ENCODE measurements at places on chromosomes 2 and 18. TPM values are rescaled to one million over a fixed set of nuclear protein-coding genes. Genes with fewer than 3 reads are reported as not detected.

The CD8B2 gene
- total RNA-seq: not detected

The CHRNG gene
- total RNA-seq: not detected

The ZC3H6 gene
- total RNA-seq: 7.0 TPM

The SKOR2 gene
- not detected for total RNA-seq

GRCh38 chr2:167869200-167869599 lies 378.2 kb downstream of the STK39 start:
- no peak for DNase-seq

GRCh38 chr2:235492850-235493344 lies 946 bp upstream of the AGAP1 start:
- DNase-seq: no peak

DNA sequence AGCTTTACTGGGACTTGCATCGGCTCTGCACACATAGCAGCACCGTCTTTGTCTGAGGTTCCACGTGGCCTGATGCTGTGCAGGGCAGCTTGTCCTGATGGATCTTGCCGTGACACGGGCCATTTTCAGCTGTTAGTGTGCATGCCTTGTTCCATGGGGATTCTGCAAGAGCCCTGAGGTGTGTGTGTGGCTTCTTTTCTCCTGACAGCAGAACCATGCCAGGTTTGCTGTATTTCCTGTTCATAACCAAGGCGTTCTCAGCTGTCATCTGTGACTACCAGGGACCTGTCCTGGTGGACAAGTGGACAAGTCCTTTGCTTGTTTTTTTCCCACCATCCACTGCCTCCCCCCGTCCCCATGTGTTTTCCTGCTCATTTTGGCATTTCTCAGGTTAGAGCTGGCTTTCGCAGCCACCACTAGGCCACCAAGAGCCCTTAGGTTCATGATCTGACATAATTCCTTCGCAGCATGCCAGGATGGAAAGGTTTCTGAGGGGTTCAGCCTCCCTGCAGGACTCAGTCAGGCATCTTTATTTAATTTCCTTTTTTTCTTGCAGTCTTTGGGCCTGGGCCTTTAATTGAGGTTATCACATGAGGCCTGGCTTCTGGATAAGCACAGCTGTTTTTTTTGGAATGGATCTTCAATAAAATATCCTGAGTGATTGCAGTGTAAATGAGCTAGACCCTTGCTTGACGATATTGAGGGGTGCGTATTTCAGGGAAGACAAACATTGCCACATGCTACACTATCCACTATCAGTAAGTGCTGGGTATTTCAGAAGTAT lies 139.4 kb downstream of the NCK2 start:
- no peak for DNase-seq

GRCh38 chr2:129011466-129012061 lies 692.9 kb upstream of the HS6ST1 start:
- DNase-seq: no peak

- peak; percentile 42 for DNase-seq
Measured at GRCh38 chr2:217162533-217162932, 302.7 kb upstream of the TNP1 start.

- DNase-seq: no peak
Measured at GRCh38 chr2:13005761-13006335, 289.1 kb downstream of the TRIB2 start.

DNA sequence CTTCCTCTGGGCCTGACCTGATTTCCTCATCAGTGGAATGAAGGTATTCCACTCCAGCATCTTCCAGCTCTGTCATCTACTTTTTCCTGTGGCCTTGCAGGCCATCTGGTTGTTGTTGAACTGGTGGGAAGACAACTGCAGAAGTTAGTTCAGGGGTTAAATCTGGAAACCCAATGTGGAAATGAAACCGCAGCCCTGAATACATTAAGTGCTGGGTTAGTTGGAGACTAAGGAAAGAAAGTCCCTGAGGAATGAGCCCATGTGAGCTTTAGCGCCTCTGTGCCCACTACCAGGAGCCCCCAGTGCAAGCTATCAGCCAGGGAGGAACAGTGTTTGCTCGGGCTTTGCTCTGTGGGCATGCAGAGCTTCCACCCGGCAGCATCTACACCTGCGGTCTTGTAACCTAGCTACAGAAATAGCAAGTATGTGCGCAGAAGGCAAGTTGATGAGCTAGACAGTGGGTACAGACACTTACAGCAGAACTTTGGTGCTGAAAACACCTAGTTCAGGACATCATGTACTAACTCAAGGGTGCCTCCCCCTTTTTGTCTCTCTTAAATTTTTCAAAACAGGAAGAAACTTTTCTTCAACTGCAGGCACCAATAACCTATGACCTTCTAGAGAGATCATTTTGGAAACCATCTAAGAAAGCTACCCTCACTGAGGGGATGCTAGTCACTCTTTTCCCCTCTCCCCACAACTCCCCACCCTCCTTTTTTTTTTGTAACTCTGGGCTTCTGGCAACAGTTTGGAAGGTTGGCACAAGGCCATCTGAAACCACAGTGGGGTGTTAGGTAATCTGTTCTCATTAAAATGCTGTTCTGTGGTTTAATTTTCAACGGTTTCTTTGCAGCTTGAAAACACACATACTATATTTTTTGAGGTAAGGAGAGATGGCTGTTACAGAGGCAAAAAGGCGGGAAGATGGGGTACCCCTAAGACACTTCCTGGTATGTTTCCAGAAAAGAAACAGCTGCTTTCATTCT lies 18.3 kb upstream of the CXCR4 start:
- DNase-seq: peak; percentile 72

GRCh38 chr18:75208155-75208835 lies 644 bp downstream of the PTGR3 start:
- no peak for DNase-seq

GRCh38 chr2:230864605-230865306 lies at the start of gene ITM2C:
Gene ITM2C (plus strand): TSS chr2:230864942. CDS start chr2:230865026, 84 bp downstream.
- peak; percentile 23 for DNase-seq

DNA sequence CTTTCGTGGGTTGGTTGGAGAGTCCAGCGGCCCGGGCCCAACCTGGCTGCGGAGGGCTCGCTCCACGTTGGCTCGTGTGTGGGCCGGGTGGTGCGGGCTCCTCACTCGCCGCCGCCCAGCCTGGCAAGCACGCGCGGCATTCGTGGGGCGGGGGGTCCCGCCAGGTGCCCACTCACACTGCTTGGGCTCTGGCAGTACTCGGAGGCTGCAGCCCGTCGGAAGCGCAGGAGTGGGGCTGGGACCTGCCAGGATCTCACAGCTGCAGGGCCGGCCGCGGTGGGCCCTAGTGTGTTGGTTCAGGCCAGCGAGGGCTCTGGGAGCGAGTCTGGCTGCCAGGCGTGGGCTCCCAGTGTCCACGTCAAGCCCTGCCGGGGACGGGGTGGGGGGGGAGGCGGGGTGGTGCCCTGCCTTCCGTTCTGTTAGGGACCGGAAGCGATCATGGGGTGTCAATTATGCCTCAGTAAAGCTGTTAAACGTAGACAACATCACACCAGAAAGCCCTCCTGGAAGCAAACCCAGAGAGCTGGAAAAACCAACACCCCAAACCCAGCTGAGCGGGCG lies 1.0 kb upstream of the HS6ST1 start:
- no peak for DNase-seq

GRCh38 chr18:28541934-28542333 lies 365.0 kb upstream of the CDH2 start:
- DNase-seq: no peak

- no peak for DNase-seq
Measured at GRCh38 chr2:70775141-70775540, 7.1 kb upstream of the ADD2 start.

DNA sequence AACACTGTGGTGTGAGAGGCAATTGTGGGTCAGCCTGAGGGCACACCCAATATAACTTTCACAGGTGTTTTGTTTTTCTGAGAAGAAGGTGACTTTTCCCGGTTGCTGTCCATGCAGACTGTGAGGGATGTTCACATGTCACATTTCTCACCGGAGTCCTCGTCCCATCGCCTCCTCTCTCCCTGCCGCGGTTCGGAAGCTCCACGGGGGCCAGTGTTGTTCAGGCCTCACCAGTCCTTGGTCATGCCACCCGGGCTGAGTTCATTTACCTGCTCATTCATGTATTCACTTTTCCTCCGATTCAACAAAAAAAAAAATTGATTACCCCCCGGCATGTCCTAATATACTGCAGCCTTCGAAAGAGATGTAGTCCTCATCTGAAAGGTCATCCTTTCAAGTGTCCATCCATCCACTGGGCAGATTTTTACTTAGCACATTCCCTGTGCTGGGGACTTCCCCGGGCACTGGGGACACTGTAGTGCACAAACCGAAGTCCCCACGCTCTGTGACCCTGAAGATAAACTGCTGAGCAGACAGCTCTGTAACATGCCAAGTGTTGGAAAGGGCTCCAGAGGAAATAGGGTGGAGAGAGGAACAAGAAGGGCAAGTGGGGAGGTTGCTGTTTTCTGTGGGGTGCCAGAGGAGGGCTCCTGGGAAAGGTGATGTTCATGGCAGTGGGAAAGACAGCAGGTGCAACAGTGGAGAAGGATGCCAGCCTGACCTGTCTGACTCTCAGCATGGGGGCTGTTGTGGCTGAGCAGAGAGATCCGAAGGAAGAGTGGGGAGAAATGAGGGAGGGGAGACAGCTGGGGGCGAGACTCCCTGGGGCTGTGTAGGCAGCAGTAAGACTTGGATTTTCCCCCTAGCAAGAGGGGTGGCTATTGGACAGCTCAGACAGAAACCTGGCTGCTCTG lies 22.4 kb downstream of the LRRFIP1 start:
- no peak for DNase-seq
